Nephron progenitor cell (in vitro differentiated cells): ENCODE measurements at places on chromosomes 11 and 22.

DNA sequence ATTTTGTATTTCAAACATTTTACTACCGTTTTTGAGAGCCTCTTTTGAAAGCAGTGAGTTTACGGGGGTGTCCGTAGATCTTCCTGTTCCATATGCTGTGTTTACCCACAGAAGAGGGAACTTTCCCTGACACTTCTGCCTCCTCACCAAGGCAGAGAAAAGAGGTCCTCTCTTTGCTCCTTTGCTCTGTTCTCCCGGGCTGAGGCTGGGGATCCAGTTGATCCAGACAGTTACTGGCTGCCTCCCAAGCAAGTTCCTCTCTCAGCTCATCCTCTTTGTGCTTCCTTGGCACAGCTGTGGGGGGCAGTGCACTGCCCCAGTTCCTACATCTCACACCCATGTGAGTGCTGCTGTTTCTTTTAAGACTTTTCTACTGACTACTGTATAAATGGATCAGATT is 813.7 kb downstream of the NTM start:
- DNase-seq: no peak

GRCh38 chr11:61059260-61059752 is 43.0 kb upstream of the CD5 start:
- no peak for DNase-seq

DNA sequence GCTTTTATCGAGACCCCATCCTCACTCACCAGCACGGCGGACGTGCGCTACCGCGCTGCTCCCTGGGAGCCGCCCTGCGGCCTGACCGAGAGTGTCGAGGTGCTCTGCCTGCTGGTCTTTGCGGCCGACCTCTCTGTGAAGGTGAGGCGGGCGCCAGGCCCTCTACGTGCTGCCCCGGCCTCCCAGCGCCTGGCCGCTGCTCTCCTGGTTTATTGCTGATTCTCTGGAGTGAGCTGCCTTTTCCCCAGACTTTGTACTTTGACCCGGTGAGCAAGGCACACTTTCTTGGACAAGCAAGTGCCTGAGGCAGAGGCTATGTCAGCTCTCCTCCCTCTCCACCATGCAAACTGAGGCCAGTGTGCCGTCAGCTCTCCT is 6.5 kb downstream of the TPCN2 start:
- no peak for DNase-seq

DNA sequence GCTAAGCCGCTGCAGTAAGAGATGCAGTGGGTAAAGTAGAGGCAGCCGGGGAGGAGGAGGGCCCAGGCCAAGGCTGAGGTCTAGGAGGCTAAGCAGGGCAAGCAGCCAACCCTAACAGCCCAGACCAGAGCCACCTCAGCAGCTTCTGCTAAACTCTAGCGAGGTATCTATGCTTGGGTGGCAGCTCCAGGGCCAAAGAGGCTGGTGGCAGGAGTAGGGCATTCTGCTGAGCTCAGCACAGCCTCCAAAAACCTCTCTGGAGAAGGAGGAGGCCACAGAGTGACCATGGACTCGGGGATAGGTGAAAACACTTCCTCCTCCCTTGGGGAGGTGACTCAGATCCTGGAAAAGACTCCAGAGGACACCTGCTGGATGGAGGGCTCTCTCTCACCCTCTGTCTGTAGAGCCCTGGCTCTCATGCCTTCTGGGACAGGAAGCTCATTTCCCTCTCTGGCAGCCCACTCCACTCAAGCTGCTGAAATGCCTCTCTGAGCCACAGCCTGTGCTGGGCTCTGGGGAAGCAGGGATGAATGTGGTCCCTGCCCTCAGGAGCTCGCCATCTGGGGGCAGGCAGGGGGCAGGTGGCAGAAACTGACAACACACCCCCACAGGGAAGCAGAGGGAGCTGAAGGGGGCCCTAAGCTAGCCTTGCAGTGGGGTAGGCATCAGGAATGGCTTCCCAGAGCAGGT is 16.5 kb upstream of the TPBGL start:
- DNase-seq: no peak

- no peak for DNase-seq
Observed at GRCh38 chr11:36583667-36584066, 10.6 kb upstream of the IFTAP start.

- DNase-seq: no peak
Observed at GRCh38 chr11:111632516-111633220, 30.4 kb downstream of the SIK2 start.

DNA sequence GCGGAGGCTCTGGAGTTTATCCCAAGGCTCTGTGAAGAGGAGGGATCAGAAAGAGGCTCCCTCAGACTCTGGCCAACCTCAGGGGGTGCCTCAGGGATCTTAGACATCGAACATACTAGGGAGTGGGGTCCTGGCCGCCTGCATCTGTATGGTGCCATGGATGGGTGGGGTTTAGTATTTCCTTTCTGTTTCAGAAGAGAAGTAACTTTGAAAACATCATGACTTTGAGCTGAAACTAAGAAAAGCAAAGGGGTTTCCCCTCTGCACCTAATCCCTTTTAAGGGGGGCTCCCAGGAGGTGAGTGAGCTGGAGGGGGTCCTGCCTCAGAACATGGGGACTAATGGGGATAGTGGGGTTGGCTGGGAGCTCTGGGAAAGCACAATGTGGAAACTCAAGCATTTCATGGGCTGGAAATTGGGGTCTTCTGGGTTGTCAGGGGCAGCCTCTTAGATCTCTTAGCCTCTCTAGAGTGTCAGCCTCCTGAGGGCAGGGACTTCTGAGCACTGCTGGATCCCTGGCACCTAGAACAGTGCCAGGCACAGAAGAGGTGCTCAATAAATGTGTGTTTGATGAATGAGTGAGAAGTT is 11.8 kb upstream of the SSTR3 start:
- DNase-seq: no peak

DNA sequence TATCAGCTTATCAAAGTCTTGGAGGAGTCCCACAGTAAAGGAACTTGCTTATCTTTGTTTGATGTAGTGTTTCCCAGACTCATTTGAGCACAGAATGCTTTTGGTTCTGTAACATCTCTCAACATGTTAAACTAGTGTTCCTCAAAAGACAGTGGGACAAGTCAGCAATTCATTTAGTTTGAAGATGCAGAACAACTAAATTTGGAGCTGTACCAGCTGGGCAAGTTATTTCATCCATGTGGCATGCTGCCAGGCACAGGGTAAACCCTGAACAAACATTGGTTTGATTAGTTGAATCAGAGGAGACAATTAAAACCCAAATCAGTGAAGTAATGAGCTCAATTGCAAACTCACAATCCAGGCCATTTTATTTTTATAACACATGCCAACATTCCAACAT is 141.2 kb downstream of the CSNK2A3 start:
- no peak for DNase-seq

- peak; percentile 54 for DNase-seq
Observed at GRCh38 chr22:32823024-32823730, 21.7 kb downstream of the TIMP3 start.

DNA sequence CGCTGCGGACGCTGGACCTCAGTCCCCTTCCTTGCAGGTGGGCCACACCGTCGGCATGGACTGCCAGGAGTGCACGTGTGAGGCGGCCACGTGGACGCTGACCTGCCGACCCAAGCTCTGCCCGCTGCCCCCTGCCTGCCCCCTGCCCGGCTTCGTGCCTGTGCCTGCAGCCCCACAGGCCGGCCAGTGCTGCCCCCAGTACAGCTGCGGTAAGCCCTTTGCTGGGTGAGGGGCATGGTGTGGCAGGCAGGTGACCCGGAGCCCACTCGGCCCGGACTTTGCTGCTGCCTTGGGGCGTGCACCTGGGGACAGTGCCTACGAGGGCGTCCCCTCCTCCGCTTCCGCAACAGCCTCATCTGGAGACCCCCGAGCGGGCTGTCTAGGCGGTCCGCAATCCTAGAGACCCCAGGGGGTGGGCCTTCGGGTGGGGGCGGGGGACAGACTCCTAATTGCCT is 25.4 kb upstream of the MUC5B start:
- no peak for DNase-seq

- DNase-seq: no peak
Observed at GRCh38 chr11:130848361-130849214, 67.7 kb downstream of the SNX19 start.

DNA sequence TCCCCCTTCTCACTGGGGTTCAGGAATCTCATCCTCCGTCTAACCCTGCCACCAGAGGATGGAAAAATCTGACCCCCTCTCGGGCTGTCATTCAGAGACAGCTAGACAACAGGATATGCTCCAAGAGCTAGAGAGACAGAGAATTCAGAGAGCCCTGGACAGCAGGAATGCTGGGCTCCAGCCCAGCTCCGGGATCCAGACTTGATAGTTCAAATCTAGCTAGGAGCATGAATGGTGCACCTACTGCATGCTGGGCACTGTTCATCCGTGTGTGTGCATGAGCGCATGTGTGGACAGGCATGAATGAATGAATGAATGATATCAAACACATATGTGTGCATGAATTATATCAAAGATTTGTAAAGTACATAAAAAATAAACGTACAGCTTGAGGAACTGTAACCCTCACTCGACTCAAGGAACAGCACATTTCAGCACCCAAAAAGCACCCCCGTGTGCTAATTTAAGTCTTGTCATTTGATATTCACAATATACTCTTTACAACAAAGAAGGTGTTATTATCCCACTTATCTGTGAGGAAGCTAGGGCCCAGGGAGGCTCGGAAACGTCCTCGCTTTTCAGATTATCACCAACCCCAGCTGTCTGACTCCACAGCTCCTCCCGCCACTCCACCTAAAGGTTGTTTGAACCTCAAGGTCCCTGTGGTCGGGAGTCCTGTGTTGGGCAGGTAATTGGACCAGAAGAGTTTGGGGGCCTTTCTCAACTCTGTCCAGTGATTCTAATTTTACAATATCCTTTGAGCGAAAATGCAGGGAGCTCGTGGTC is 640 bp upstream of the VSIG10L2 start:
- DNase-seq: no peak

DNA sequence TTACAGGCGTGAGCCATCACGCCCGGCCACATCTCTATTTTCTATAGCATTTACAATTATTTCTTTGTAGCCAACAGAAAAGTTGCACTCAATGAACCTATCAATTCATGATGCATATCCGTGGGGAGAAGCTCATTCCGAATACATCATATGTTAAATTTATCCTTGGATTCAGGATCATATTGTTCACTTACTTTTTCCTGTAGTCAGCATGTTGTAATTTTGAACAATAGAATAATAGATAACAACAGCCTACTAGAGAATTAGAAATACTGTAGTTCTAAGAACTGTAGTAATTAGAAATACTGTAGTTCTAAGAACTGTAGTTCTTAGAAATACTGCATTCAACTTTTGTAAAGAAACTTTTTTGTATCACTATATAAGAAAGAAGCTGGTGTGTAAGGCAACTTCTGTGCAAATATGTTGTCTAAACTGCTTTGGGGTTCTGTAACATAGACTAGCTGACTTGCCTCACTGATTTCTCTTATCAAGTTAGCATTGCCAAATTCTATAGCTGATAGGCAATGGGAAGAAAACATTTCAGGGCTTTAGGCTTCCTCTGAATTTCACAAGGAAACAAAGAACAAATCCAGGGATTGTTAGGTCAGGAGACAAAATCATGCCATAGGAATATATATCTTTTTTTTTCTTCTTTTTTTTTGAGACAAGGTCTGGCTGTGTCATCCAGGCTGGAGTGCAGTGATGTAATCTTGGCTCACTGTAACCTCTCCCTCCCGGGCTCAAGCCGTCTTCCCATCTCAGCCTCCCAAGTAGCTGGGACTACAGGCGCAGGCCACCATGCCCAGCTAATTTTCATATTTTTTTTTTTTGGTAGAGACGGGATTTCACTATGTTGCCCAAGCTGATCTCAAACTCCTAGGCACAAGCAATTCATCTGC is 91.9 kb downstream of the CSTPP1 start:
- no peak for DNase-seq

DNA sequence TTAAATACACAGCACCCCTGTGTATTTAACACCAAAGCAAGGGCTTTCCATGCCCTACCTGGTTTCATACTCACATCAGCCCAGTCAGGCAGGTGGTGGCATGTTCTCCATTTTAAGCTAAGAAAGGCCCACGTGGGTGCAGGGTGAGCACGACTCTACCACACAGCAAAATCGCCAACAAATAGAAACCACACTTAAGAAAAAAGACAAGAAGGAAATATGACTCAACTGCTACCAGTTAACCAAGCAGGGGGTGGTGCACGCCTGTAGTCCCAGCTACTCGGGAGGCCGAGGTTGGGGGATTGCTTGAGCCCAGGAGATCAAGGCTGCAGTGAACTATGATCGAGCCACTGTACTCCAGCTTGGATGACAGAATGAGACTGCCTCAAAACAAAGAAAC is 35.2 kb upstream of the TFIP11 start:
- DNase-seq: no peak

DNA sequence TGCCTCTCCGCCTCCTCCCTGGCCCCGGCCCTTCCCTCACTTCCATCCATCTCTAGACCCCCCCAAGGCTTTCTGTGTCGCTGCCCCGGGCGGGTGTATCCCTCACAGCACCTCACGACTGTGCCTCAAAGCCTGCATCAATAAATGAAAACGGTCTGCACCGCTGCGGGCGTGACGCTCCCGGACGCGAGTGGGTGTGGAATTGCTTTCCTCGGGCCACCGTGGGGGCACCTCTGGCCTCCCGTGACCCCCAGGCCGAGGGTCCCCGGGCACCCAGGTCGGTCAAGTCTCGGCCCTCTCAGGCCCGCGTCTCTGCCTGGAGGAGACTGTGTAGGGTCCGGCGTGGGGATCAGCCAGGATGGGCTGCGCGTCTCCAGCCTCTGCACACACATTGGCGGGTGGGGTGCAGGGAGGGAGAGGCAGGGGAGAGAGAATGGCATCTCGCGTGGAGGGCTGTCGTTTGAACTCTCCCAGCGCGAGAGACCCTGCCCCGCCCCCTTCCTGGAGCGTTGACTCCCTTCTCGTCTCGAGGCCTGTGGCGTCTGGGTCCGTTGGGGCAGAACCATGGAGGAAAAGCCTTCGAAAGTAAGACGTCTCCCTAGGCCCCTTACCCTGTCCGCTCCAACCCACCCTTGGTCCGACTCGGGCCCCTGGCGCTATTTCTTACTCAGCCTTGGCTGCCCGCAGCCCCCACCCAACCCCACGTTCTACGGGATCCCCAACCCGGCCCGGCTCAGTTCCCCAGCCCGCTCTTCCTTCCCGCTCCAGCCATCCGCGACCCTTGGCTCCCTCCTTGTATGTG is at the start of gene CATSPERZ:
CATSPERZ (plus strand) TSS at position 512 of the 802 bp plus-strand sequence; CDS start at position 565, 53 bp downstream.
- peak; percentile 43 for DNase-seq

GRCh38 chr11:9144828-9145227 is 53.4 kb upstream of the SCUBE2 start:
- no peak for DNase-seq

DNA sequence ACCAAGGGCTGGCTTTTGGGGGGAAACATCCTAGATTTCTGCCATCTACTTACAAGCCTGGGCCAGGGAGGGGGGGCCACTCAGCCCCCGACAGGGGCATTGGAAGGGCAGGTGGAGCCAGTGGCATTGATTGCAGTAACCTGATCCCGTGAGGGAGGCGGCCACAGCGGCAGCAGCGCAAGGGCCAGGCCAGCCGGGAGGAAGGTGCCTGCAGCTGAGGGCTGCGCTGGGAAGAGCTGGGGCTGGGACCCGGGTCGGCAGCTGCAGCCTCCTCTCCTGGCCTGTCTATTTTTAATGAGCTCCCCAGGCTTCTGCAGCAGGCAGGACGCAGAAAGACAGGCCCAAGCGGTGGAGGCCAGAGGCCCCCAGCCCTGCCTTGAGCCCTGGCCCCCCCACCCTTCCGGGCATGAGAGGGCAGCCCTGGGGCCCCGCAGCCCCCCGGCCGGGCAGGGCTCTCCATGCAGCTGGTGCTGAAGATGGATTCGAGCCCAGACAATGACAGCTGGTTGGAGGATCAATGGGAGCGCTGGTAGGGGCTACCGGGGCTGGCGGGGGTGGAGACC is 10.6 kb downstream of the FREY1 start:
- peak; percentile 79 for DNase-seq
